ENCODE measurements at places on chromosomes 13 and 19.

GRCh38 chr19:37988758-37989635 is 82.0 kb downstream of the SIPA1L3 start:
- DNase-seq = peak; percentile 13

- DNase-seq = no peak
Observed at GRCh38 chr19:55094456-55095259, 19.0 kb downstream of the EPS8L1 start.

DNA sequence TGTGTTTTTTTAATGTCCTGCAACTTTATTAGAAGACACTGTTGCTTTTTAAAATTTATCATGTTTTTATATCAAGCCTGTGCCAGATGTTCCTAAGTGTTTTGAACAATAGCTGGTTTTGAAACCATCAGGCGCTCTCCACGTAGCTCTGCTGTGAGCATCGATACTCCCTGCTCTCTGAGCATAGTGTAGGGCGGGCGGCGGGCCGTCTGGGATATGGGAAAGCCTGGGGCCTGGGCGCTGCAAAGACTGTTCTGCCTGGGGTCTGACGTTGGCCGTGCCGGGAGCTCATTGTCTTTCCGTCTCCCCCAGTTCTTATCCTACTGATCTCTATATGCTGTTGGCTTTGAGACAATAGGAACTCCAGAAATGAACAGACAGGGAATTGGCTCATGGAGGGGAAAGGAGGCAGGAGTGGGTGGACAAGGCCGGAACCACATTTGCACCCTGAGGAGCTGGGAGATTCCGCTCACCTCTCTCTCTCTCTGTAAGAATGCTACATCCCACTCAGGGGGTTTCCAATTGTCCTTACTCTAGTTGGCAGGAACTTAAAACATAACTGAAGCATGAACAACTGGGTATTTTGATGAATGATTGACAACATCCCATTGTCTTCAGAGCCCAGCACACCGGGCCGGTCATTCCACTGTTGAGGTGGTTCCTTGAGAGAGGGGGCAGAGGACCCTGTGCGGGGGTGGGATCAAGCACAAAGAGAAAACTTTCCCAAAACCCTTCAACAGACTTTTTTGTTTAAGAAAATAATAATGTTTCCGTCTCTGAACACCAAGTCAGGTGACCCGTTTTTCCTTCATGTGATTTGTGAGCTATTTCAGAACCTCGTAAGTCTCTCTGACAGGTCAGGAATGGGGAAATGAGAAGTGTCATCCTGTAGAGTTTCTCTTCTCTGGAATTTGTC is 64.7 kb downstream of the COL4A2 start:
- no peak for DNase-seq

DNA sequence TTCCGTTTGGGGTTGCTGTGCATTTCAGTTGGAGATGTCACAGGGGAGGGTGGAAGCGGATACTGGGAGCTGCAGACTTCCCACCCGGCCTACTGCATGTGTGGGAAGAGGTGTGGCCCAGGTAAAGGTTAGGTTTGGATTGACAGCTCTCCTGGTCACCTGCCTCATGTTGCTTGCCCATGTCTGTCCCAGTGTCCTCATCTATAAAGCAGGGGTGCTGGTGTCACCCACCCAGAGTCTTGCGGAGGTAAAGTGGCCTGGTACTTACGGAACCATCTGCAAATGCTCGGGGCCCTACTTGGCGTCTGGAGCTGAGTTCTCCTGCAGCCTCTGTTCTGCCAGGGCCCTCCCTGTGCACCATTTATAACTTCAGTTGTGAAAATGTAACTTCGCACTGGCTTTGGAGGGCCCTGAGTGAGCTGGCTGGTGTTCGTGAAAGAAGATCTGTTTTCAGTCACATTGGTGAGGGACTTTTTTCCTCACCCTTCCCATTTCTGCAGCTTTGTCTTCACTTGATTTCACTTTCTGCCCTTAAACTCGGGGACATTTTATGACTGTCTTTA is 65.1 kb upstream of the TEX29 start:
- DNase-seq = no peak

GRCh38 chr13:20938302-20938701 is 35.8 kb upstream of the XPO4 start:
- no peak for DNase-seq

- no peak for DNase-seq
Observed at GRCh38 chr13:58619396-58620113, 988.0 kb downstream of the PCDH17 start.

GRCh38 chr19:19372656-19373416 is 32.6 kb upstream of the GATAD2A start:
- DNase-seq = peak; percentile 93

GRCh38 chr19:39405958-39406655 is 540 bp upstream of the ZFP36 start:
- DNase-seq = peak; percentile 87

- DNase-seq = no peak
Observed at GRCh38 chr13:85528491-85529217, 270.6 kb downstream of the SLITRK6 start.

DNA sequence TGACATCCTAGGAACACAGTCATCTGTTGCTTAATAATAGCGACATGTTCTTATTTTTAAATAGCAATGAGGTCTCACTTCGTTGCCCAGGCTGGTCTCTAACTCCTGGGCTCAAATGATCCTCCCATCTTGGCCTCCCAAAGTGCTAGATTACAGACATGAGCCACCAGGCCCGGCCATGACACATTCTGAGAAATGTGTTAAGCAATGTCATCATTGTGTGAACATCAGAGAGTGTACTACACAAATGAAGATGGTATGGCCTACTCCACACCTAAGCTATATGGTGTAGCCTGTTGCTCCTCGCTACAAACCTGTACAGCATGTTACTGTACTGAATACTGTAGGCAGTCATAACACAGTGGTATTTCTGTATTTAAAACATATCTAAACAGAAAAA is 24.6 kb upstream of the GARRE1 start:
- DNase-seq = no peak

DNA sequence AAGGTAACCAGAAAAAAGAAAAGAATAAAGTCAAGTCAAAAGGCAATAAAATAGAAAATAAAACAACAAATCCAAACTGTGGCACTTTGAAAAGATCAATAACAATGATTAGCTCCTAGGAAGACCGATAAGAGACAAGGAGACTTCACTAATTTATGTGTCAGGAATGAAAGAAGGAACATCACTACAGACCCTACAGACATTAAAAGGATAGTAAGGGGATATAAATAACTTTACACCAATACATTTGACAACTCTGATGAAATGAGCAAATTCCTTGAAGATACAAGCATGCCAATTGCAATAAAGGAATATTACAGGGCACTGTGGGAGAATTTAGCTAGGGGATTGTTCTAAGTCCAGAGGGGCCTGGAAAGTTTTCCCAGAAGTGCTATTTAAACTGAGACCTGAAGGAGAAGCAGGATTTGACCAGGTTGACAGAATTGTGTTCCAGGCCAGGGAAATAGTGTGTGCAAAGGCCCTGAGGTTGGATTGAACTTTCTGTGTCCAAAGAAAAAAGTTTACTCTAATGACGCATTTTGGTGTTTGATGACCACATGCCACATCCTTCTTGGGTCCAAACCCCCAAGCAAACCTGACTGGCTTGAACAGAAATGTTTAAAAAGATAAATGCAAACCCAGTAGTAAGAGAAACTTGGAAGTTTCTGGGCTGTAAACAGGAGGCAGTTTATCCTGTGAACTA is 1.6 kb upstream of the C19orf38 start:
- DNase-seq = no peak

GRCh38 chr13:60707878-60708277 is 310.9 kb downstream of the TDRD3 start:
- DNase-seq = no peak
